Natural killer cell (primary cell): ENCODE measurements at places on chromosomes 5 and 9. TPM values are rescaled to one million over a fixed set of nuclear protein-coding genes. Genes with fewer than 3 reads are reported as not detected.

DNA sequence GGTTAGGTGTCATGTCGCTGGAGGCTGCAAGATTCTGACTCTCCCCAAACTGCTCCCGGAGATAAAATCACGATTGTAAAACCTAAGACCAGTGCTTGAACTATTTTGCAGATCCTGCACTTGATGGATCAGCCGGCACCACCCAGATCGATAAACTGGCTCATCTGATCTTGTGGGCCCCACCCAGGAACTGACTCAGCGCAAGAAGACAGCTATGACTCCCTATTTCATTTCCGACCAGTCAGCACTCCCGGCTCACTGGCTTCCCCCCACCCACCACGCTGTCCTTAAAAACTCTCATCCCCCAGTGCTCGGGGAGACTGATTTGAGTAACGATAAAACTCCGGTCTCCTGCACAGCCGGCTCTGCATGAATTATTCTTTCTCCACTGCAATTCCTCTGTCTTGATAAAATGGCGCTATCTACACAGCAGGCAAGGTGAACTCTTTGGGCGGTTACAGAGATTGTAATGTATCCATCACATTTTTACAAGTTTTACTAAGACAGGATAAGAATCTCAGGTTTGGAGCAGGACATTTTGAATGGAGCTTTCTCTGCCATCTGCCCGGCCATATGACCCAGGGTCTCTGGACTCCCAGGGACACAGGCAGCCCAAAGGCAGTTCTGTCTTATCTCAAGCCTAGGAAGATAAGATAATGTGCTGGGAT lies 10.6 kb upstream of the PPP1R26 start:
- no peak for DNase-seq

GRCh38 chr9:127835991-127836516 lies 18.4 kb downstream of the ENG start:
- DNase-seq = no peak

The DMGDH gene
- total RNA-seq = 0.43 TPM

DNA sequence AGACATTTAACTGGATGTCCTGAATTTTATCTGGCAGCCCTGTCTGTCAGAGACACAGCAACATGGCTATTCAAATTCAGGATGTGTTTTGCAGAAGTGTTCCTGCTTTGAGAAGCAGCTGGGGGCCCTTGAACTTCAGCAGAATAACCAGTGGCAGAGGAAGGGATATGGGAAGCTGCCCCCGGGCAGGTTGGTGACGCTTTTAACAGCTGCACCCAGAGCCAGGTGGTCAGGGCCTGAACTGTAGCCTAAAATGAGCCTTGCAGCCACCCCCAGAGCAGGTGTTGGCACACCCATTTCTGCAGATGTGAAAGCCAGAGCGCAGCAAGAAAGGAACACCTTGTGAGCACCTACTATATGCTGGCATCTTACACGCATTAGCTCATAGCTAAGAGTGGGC lies 128.7 kb upstream of the BOD1 start:
- DNase-seq = no peak

DNA sequence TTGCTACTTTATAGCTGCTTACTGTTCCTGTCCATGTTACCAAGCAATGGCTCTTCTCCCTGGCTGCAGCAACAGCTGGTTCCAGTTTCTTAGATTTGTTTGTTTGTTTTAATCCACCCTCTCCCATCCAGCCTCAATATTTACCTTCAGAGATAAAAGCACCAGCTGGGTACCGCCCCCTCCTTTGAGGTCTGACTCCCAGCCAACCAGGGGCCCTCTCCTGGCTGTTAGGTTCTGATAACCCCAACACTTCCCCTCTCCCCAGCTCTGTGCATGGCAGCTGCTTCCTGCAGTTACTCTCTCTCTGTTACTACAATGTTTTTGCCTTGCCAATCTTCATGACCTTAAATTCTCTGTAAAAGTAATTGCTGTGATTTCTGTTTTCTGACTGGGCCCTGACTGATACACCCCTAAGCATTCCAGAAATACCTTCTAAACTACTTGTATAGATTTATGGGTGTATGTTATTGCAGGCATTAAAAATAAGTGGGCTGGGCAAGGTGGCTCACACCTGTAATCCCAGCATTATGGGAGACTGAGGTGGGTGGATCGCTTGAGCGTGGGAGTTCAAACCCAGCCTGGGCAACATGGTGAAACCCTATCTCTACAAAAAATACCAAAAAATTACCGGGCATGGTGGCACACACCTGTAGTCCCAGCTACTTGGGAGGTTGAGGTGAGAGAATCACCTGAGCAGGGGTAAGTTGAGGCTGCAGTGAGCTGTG lies 2.6 kb upstream of the GCNT1 start:
- no peak for DNase-seq

The NUTM2F gene
- total RNA-seq = not detected

The UBE2QL1 gene
- total RNA-seq = not detected

- DNase-seq = no peak
Measured at GRCh38 chr5:57696825-57697570, 214.4 kb upstream of the ACTBL2 start.

The ADAMTS6 gene
- 0.47 TPM for total RNA-seq

The PCDHGB1 gene
- not detected for total RNA-seq

DNA sequence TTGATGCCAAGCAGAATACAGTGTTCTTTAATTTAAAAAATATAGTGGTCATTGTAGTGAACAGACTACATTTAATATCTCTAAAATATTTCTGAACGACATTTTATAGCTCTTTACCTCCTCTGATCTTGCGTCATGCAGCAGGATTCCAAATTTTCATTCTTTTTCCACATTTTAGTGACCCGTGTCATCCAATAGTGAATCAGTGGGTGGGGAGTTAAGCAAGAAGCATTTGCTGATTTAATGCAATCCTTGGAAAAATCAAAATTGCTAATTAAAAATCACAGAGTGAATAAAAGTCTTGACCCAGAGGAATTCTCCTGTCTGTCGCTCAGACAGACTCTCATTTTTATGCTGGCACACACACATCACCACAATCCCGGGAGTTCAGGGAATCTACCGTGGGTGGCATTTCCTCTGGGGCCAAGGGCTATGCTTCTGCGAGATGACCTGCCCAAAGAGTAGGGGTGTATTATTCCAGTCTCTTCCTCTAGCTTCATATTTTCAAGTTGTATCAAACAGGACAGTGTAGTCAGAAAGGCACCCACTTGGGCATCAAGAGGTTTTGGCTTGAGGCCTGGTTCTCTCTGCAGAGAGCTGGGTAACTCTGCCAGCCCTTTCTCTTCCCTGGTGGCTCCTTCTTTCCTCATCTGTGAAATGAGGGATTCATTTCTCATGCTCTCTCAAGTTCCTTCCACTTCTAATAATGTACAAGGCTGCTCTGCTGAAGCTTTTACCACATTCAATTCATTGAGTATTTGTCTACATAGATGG lies 24.8 kb upstream of the OTP start:
- no peak for DNase-seq

DNA sequence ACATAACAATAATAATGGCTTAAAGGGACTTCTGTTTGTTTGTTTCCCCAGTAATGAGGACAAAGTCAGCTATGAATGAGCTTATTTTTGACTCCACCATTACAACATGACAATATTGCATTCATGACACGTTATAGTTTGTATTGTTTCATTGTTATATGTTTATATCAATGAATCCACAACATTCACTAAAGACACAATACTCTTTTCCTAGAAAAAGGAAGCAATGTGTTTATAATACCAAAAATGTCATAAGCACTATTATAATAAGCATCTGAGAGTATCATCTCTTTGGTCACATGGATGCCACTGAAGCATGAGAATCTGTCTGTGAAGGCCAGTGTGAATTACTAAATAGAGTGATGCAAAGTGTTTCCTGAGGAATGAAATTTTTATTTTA lies 1026.9 kb upstream of the C9orf72 start:
- no peak for DNase-seq

DNA sequence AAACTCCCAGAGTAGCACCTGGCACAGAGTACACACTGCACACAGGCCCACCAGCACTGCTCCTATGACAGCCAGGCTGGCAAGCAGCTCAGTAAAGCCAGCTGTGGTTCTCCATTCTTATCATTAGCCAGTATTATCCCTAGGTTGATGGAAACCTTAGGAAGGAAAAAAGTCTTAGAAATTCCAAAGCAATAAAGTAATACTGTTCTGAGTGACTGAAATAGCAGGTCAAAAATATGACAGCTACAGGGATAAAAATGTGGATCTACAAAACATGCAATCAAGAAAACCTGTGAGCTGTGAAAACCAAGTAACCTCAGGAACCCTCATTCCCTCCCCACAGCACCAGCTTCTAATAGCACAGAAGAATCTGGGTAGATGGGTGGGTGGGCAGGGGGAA lies 403.5 kb downstream of the SPOCK1 start:
- no peak for DNase-seq

DNA sequence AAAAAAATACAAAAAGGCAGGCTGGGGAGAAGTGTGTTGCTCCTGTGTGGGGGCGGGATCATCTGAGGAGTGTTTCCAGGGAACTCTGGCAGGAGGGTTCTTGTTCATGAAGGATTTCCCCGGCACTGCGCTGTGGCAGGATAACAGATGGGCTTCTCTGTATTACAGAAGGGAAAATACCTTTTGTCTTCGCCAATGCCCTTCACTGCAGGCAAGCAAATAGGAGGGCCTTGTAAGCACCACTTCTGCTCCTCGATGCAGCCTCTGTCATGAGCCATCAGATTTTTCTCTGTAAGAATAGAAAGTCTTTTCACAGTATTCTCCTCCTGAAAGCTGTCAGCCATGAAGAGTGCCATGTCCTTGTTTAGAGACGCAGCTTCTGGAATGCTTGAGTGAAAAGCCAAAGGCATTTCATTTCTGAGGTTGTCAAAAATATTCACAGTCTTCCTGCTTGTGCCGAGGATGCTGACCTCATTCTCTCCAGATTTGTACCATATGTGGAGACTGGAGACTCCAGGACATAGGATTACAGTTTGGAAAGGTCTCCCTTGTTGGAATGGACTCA lies 294.0 kb downstream of the YTHDC2 start:
- DNase-seq = no peak

The NKD2 gene
- not detected for total RNA-seq

GRCh38 chr5:139178935-139179334 lies 19.2 kb downstream of the SIL1 start:
- DNase-seq = no peak

DNA sequence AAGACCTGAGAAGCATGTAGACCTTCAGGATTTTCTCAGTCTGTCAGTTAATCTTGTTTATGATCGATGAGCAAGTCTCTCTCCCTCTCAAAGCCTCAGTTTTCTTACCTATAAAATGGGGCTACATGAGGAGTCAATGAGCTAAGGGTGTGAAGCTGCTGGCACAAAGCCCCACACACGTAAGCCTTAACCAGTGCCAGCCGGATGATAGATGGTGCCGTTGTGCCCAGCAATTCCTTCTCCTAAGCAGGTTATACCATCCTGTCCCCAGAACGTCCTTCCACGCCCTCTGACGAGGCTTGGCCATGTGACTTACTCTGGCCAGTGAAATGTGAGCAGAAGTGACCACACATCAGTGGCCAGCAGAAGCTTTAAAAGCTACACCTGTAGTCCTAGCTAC lies 179.0 kb downstream of the C9orf50 start:
- no peak for DNase-seq

DNA sequence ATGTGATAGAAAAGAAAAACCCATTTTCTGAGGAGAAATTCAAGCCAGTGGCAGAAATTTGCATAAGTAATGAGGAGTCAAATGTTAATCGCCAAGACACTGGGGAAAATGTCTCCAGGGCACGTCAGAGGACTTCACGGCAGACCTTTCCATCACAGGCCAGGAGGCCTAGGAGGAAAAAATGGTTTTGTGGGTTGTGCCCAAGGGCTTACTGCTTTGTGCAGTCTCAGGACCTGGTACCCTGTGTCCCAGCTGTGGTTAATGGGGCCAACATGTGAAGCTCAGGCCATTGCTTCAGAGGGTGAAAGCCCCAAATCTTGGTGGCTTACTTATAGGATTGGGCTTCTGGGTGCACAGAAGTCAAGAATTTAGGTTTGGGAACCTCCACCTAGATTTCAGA lies 54.8 kb upstream of the ADAMTS2 start:
- DNase-seq = no peak

The RASEF gene
- total RNA-seq = not detected

GRCh38 chr5:147290261-147290660 lies 55.4 kb downstream of the STK32A start:
- no peak for DNase-seq

DNA sequence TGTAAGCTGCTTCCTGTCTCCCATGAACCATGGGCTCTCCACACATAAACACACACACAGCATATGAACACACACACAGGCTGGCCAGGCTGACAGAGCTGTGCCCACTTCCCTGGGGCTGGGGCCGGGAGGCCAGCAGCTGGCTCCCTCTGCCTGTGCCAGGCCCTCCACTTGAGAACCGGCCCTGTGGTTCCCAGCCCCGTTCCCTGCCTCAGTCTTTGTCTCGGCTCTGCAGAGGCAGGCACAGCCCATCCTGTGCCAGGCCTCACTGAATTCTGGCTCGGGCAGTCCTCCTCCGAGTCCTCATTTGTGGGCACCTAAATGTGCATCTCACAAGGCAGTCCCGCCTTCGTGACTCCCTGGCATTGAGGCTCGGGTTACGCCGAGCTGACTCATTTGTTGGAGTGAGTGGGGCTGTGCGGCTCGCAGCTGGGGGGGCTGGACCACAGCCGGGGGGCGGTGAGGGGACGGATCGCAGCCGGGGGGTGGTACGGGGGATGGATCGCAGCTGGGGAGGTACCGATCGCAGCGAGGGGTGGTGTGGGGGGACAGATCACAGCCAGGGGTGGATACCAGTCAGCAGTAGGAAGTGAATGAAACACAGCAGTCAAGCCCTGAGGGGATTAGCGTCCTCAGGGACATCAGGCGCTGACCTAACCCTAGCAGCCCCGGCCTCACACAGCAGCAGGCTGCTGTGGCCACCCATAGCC lies 72.3 kb downstream of the PSMB7 start:
- no peak for DNase-seq

The CDX1 gene
- not detected for total RNA-seq

DNA sequence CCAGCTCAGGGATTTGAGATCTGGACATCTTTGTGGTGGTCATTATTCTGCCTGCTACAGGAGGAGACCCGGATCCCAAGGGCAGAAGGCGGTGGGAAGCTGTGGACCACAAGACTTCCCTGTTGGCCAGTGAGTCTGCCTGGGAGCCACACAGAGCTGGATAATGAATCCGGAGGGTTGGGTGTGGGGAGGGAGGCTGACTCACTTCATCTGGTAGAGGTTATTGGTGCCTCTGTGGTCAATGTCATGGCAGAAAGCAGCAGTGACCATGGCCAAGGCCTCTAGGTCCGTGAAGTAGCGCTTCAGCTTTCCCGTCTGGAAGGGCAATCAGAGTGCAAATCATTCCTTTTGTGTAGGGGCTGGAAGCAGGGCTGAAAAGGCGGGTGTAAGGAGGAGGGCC lies 58.5 kb downstream of the PDE6A start:
- no peak for DNase-seq

DNA sequence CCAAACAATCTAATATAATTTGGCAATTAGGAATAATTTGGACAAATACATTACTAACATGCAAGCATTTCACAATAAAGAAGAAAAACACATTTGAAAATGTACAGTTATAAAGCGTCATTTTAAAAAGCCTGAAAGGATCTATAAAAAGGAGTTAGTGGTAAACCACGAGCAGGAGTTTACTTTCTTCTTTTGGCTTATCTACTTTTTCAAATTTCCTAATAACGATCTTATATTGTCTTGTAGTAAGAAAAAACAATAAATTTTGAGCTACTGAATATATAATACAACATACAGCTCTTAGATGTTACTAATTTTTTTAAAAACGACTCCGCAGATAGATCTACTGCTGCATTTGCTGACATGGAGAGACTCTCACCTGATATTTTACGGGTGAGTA lies 79.9 kb downstream of the SMIM23 start:
- DNase-seq = no peak
